ENCODE measurements at places on chromosomes 1 and 21.
A peak's percentile ranks its signal among the peaks of the same experiment; 100 is the strongest.

DNA sequence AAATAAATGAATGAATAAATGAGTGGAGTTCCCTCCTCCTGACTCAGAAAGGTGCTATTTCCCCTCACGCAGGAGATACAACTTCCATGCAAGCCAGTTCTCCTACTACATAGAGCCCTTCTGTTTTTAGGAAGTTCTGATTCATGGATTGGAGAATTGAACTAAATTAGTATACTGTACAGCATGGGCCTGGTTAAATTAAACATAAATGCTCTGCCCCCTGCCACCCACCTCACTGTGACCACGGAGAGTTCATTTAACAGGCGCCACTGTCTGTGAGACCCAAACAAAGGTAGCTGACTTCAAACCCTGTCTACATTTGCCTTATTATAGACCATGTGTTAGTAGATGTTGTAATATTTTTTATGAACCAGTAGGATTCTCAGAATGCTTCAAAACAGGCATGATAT lies 9.1 kb upstream of the IRF2BP2 start:
- DNase-seq, result no peak

- DNase-seq, result no peak
Observed at GRCh38 chr1:34050709-34051485, 114.1 kb downstream of the CSMD2 start.

- DNase-seq, result peak; percentile 77
Observed at GRCh38 chr1:2046174-2046917, 3.9 kb upstream of the PRKCZ start.

DNA sequence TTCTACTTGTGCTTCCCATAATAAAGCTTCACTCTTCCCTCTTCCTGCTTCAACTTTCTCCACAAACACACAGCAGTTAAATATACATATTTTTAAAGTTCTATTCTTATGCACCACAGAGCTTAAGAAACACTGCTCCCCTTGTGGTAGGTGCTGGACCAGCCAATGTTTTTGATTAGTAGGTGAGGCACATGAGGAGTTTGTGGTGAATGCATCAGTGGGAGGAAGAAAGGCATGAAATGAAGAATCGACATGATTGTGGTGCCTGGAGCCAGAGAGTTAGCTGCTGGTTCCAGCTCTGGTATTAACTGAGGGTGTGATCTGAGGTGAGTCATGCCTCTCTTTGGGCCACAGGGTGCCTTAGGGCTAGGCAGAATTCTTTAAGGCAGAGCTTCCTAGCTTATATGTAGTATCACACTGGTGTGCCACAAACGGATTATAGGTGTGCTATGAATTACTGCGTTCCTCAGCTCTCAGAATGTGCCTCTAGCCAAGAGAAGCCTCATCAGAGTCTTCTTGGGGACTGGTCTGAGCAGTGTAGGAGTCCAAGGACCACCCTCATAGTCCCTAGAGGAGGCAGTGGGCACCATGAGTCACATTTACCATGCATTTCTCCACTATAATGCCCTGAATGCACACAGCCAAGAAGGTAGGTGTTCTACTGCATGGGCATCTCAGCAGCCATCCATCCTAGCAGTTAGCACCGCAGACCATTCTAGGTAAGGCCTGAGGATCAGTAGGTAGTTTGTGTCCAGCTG lies 97.4 kb upstream of the SGIP1 start:
- no peak for DNase-seq

GRCh38 chr1:202072211-202072765 lies 50.4 kb upstream of the GPR37L1 start:
- DNase-seq, result no peak

Measured in NCI-H82 (cell line).